ENCODE measurements at places on chromosomes 7 and 10.

DNA sequence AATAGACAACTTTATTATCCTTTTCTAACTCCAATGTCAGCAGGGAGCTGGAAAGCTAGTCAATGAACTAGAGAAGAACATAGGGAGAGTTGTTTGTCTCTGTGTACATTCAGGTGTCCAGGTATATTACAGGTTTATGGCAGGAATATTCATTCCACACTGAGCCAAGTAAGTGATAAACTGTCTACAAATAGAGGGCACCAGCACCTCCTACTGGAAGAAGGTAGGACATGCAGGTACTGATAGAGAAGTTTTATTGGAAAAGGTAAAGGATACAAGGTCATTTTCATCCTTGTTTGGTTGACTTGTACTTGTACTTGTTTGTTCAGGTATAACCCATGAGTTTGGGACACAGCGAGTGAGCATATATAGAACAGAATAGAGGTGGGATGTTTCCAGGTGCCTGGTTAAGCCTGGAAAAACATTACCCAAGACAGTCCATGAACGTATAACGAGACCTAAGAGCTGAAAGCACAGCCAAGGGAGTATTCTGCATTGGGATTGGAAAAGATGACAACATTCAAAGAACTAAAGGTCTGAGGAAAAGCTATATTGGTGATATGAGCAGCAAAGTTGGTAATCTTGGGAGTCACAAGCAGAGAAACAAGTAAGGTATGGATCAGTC, 61.4 kb upstream of the PPP1R3C start:
- no peak for DNase-seq

GRCh38 chr7:157149317-157149716, 10.6 kb downstream of the UBE3C start:
- DNase-seq, result no peak

- no peak for DNase-seq
These were observed 96.1 kb downstream of the FAM107B start for GRCh38 chr10:14678637-14679036.

DNA sequence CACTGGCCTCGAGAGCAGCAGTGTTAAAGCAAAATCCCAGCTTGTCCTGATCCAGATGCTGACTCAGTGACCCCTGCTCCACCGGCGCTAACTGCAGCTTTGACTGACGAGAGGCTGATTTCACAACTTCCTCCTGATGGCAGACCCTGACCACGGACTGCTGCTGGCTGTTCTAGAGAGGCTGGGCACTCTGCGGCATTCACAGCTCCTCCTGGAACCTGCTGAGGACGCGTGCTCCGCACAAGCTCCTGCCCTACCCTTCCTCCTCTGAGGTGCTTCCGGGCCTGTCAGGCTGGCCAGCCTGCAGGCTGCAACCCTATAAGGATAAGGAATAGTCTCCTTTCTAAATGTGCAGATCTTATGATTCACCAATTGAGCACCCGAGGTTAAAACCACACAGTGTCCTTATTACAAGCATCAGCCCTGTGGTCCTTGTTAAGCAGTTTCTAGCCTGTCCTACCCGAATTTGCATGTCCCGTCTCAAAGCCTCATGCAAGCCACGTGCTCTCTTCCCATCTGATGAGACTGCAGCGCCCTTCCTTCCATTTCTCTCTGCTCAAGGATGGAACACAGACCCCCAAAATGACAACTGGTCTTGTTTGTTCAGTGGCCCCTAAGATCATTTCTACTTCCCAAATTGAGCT, 35.5 kb upstream of the NCAPG2 start:
- DNase-seq, result peak; percentile 8

DNA sequence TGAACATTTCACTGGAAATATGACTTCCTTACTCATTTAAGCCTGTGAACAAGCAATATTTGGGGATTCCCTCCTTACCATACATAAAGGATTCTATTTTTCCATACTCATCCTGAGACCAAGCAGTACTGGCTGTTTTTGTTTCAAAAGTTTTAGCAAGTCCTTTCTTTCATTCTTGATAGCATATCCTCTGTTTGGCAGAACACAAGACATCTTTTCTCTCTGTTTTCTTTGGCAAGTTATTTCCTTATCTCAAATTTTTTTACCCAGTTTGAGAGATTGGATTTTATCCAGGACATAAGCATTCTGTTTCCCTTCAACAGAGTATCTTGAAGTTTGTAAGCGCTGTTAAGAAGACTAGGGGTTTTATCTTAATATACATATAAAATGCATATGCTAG, 3.0 kb upstream of the WASL start:
- no peak for DNase-seq

DNA sequence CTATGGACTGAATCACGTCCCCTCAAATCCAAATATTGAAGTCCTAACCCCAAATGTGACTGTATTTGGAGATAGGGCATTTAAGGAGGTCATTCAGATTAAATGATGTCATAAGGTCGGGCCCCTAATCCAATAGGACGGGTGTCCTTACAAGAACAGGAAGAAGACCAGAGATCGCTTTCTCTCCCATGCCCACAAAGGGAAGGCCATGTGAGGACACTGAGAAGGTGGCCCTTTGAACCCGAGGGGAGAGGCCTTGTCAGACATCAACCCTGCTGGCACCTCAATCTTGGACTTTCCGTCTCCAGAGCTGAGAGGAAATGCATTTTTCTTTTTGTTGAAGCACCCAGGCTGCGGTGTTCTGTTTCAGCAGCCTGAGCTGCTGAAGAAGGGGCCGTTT, 72.3 kb upstream of the KLF6 start:
- no peak for DNase-seq

GRCh38 chr10:1138529-1138928, 82.3 kb downstream of the WDR37 start:
- DNase-seq, result no peak

DNA sequence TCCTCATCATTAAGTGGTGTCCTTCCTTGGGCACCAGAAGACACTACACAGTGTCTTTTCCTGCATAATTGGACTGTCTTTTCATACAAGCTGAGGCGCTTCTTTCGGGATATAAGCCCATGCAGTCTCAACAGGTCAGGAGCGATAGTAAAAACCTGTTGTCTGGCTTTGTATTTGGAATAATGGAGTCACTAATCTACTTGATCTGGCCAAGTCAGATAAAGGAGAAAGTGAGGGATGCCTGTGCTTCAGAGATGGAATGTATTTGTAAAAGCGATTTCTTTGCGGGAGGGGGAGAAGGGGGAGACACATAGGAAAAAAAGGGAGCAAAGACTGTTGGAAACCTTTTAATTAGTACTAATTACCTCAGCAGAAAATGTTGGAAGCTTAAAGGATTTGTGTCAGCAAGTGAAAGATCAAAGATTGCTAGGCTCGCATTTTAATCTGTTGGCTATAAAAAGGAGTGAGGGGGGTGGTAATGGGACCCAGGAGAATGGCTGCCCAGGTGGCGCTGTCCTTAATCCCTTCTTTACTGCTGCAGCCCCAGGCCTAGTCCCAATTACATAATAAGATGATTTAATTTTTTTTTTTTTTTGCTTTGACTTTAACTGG, 581.4 kb downstream of the LRMDA start:
- DNase-seq, result no peak

DNA sequence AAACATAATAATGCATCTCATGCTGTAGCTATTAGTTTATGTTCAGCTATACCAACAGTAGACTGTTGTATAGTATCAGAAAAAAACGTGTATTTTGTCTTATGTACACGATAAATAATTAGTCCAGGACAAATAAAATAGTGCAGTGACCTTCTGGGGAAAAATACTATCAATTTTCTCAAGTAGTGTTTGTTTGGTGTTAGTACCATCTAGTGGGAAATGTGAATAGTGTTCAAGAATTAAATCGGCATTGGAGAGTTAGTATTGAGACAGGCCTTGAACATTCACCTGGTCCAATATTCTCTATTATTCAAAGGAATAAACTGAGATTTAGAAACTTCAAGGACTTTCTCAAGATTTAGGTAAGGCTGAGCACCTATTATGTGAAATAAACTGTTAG, 21.7 kb upstream of the OR2A5 start:
- no peak for DNase-seq

- no peak for DNase-seq
These were observed 67.1 kb upstream of the AGBL3 start for GRCh38 chr7:134919240-134919641.

- no peak for DNase-seq
These were observed 241.3 kb upstream of the MYO3A start for GRCh38 chr10:25692761-25693160.

Data from C1 segment of cervical spinal cord (tissue), 14 donors.